Femur (tissue), 1 donor: ENCODE measurements at places on chromosomes 12 and 14.
A peak's percentile ranks its signal among the peaks of the same experiment; 100 is the strongest.

DNA sequence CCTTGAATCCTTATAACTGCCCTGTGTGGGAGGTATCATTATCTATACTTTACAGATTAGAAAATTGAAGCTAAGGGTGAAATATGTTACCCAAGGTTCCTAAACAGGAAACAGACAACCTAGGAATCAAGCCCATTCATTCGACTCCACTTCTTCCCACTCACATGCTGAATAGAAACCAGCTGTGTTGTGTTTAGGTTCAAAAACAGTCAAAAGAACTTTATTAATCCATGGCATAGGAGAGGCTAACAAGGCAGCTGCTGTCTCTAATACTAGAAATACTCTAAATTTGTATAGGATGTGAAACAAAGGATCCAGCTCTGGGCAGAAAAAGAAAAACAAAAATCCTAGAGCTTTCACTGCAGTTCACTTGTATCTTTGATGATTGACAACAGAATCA is 9.9 kb downstream of the AMDHD1 start:
- DNase-seq = no peak

DNA sequence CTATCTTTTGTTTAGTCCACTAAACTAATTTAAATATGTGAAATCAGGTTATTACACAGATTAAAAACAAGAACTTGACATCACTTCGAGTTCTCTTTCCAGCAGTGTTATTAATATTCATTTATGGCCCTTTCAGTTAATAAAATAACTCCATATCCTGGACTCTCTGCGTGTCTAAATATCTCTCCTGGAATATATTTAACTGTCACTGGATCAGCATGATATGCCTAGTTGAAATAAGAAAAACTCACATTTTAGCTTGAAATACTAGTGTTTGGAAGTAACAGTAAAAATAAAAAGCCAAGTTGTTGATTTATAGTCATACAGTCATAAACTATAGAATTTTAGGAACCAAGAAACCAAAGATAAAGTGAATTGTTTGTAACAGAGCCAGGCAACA is 45.6 kb downstream of the ABCC9 start:
- DNase-seq = no peak

DNA sequence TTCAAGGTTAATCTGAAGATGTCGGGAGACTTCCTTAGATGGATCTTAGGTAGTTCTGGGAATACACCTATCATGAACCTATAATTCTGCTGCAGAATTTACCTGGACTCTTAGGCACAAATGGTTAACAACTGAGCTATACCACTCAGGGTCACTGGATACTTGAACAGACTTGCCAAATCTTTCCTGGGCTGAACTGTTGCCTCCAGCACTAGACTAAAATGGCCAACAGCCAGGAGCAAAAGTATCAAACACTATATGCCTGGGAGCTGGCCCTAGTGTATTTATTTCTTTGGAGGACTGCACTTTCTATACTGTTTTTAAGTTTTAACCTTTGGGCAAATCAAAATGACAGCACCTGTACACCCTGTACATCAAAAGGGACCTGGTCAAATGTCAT is 252.8 kb downstream of the TMEM117 start:
- DNase-seq = no peak

DNA sequence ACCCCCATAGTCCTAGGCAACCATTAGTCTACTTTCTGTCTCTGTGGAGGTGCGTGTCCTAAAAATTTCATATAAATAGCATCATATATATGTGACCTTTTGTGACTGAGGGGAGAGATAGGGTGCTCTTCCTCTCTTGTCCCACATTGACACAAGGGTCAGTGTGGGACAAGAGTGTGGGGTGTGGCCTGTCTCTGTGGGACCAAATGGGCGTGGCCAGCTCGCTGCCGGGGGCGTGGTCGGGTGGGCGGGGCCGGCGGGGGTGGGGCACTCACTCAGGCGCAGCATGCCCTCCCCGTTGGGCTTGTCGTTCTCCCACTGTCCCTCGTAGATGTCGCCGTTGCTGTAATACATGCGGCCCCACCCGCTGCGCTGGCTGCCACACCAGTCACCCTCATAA is 15.5 kb downstream of the MORN3 start:
- DNase-seq = no peak

DNA sequence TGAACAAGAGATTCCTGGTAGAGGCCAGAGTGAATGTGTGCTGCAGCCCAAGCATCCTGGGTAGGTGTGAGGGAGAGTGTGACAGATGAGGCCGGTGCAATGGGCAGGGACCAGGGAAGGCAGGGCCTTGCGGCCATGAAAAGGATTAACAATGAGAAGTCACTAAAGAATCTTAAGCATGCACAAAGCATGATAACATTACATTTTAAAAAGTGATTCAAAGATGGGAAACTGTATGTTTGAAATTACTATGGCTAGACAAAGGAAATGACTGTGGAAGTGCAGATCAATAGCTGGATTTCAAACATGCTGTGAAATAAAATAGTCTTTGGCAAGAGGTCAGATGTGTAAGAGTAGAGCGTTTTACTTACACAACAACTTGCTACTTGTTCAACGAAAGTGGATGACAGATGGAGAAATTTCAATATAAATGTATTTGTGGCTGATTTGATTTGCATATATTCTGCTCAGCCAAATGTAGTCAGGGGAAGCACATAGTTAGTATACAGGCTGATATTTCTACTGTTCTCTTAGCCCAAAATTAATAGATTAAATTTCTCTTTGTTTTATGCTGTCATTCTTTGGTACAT is 175.5 kb downstream of the CCDC59 start:
- no peak for DNase-seq

- DNase-seq = no peak
Observed at GRCh38 chr12:45458238-45458637, 242.3 kb downstream of the ANO6 start.

DNA sequence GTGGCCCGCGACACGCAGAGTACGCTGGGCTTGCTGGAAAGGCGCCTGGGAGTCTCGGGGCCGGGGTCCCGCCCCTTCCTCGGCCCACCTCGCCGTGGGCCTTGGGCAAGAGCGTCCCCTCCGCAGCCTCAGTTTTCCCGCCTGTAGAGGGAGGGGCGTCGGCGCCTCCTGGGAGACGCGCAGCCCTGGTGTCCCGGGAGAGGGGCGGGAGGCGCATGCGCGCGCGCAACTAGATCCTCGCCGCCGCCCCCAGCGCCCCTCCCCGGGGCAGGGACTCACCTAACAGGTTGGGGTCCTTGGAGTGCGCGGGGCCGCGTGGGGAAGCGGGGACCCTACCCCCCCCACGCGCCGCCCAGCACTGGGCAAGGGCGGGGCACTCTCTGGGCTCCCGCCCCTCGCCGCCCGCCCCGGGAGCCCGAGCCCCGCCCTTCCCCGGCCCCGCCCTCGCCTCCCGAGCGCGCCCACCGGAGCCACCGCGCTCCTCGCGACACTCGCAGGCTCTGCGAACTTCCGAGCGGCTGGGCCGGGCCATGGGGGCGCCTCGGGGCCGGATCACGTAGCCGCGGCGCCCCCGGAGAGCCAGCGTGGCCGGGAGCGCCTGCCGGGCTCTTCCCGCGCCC is at the start of gene KIF26A:
Gene KIF26A, plus strand, starts transcription at position 490 of the 620 bp plus-strand sequence. CDS start 136 bp downstream, outside the sequence.
- DNase-seq = peak; percentile 63

DNA sequence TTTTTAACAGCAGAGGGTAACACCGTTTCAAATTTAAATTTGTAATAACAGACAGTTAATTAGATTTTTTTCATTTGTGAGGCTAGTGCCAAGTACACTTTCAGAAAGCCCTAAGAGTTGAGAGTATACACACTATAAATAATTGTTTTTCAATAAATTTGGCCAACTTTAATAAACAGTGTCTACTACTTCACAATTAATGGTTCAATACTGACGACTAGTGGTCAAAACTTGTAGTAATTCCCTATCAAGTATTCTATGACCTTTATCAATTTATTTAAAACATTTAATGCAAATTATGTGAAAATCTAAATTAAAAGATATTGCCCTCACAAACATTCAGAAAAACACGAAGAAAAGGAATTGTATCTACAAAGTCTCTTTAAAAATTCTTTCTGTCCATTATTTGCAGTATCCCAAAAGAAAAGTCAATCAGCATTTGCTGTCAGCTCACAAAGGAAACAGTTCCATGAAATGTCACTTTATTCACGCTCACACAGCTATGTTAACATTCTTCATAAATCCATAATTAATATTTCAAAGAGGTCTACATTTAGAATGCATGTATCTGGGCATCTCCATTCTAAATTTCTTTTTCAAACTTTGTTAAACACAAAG is 91.2 kb downstream of the CEP128 start:
- no peak for DNase-seq

DNA sequence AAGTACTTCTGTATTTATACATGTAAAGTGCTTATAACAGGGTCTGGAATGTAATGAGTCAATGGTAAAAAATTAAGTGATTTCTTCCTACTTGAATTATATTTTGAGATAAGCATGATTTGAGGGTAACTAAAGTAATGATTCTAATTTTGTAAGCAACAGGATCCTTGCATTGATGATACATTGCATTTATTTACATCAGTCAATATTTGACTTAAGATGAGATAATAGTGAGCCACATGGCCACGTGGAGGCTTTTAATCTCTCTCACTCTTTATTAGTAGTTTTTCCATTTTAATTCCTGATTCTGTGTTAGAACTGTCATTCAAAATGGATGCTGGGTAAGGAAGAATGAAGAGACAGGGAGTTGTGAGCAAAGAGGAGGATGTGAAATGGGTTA is 298.1 kb upstream of the PRICKLE1 start:
- no peak for DNase-seq

- DNase-seq = no peak
Observed at GRCh38 chr12:85507456-85507855, 227.4 kb downstream of the ALX1 start.

DNA sequence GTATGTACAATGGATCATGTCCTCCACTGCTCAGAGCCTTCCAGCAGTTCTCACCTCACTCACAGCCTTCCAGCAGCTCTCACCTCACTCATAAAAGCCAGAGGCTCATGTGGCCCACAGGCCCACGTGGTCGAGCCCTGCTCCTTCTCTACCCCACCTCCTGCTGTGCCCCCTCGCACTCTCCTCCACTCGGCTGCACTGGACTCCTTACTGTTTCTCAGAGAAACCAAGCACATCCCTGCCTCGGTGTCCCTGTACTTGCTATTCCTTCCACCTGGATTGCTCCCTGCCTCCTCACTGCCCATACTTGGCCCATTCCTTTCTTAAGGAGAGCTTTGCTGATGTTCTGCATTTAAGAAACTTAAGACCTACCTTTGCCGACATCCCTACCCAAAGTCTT is 219.7 kb downstream of the ZFP36L1 start:
- DNase-seq = no peak

- DNase-seq = no peak
Observed at GRCh38 chr14:80522411-80522810, 311.1 kb upstream of the DIO2 start.

GRCh38 chr12:116731801-116732200 is 6.1 kb downstream of the SPRING1 start:
- no peak for DNase-seq

GRCh38 chr12:130571089-130571488 is 145.0 kb downstream of the RIMBP2 start:
- DNase-seq = no peak

- no peak for DNase-seq
Observed at GRCh38 chr12:111034083-111034885, 113.9 kb upstream of the MYL2 start.

DNA sequence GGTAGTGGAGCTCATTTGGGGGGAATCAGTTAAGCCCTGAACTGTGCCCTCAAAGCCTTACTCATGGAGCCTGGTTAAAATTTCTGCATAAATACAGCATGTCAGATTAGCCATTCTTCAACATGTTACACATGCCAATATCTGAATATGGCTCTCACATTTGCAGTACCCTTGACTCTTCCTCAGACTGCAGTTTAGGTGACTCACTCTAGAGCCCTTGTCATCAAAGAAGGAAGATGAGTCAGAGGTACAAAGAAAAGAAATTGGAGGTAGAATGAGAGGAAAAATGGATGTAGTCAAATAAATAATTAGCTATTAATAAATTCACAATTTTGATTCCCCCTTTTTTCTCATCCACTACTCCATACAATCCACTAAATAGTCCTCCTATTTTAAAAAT is 23.6 kb upstream of the OR4K2 start:
- DNase-seq = no peak

DNA sequence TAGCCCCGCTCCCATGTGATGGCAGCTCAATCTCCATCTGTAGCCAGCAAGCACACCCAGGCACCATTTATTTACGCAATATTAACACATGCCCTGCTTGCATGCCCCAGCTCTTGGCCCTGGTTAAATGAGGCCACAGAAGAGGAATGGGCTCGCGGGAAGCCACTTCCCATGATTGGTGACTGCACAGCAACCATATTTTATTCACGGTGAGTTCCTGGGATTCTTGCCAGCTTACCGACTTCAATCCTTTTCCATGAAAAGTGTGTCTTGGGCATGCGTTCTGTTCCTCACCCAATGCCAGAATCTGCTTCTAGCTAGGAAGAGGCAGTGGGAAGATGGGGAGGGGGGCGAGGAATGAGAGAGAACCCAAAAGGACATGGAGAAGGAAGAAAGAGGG is 54.7 kb downstream of the PITPNM2 start:
- DNase-seq = no peak

DNA sequence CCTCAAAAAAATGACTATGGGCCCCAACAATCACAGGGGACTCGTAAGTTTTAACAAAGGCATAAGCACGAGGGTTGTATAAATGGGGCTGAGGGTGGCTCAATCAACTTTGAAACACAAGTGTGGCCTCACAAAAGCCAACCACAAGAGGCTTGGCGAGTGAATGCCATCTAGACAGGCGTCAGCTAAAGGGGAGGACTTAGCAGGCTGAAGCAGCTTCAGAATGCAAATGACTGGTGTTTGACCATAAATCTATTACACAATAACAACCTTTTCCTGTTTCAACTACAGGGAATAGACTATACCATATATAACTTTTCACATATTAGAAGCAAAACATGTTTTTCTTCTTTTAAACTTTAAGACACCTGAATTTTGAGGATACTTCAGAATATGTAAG is 777.9 kb downstream of the FSCB start:
- no peak for DNase-seq

DNA sequence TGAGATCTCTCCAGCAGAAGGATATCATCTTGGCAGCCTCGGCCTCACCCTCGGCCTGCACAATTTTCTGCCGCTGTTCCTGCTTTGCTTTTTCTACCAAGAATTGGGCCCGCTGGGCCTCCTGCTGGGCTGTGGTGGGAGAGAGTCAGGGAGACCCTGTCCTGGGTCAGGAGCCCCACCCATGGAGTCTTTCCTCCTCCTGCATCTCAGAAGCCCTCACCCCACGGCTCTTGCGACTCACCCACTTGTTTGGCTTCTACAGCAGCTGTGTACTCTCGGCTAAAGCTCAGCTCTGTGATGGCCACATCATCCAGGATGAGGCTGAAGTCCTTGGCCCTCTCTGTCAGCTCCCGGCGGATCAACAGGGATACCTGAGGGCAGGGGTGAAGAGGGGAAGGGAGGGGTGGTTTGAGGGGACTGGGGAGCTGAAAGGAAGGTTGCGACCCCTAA is 2.8 kb downstream of the PHB2 start:
- no peak for DNase-seq
